ENCODE measurements at places on chromosomes 6 and 20.
A peak's percentile ranks its signal among the peaks of the same experiment; 100 is the strongest.

GRCh38 chr6:41638002-41638934 is at the start of gene MDFI:
Gene MDFI (plus strand): TSS chr6:41638468. CDS start chr6:41638750, 282 bp downstream.
- no peak for DNase-seq

DNA sequence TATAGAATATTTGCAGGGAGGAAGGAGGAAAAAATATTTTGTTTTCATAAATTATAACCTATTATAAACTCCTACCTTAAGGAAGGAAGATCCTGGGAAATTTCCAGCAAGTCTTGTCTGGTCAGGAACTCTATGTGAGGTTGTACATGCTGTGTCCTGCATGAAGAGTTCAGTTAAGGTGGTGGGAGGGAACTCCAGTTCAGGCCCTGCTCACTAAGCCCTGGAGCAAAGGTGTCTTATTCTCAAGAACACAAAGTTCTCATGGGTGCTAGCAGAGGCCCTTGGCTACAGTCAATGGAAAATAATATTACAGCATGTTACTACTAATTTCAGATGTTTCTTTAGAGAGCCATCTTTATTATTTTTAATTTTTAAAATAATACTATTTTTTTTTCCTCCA is 3.8 kb upstream of the OGFRL1 start:
- DNase-seq: no peak

GRCh38 chr6:170416303-170416702 is 109.7 kb downstream of the FAM120B start:
- DNase-seq: no peak

DNA sequence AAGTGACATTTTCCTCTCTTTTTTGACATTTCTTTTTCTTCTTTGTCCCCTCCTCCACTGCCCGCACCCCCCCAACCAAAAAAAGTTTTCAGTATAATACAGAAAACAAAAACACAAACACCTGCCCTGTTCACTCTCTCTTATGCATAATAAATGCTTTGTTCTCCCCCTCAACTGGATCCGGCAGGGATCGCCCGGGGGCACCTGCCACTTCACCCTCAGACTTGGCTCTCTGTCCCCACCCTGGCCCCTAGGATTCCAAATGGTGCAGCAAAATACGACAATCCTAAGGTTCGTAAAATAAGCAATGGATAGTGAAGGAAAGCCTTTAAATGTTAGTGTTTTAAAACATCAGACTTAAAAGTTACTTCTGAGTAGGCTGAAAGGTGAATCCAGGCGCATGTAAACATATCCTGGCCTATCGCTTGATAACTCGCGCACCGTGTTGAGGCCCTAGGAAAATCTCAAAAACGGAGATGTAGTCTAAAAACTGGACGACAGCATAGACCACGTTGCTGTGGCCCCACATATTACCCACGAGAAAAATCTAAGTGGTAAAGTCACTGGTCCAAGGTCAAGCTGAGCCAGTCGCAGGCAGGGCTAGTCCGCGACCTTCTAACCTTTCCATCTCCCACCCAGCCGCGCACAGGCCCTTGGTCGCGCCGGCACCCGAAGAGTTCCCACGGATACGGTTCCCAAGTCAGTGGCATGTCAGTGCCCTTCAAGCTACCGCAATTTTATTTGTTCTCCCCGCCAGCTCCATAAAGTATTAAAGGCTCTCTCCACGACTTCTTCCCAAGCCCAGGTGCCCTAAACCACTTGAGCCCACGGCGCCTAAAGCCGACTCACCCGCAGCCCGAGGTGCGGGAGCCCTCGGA is 130.8 kb downstream of the OGFRL1 start:
- DNase-seq: peak; percentile 44

DNA sequence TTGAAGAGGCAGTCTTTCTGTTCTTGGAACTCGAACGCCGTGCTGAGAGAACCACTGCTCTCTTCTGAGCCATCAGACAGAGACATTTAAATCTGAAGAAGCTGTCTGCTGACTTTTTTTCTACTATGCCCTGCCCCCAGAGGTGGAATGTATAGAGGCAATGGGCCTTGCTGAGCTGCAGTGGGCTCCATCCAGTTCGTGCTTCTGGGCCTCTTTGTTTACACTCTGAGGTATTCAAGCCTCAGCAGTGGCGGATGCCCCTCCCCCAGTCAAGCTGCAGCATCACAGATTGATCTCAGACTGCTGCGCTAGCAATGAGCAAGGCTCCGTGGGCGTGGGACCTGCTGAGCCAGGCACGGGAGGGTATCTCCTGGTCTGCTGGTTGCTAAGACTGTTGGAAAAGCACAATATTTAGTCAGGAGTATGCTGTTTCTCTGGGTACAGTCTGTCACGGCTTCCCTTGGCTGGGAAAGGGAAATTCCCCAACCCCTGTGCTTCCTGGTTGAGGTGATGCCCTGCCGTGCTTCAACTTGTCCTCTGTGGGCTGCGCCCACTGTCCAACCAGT is 526.8 kb downstream of the CD109 start:
- no peak for DNase-seq

DNA sequence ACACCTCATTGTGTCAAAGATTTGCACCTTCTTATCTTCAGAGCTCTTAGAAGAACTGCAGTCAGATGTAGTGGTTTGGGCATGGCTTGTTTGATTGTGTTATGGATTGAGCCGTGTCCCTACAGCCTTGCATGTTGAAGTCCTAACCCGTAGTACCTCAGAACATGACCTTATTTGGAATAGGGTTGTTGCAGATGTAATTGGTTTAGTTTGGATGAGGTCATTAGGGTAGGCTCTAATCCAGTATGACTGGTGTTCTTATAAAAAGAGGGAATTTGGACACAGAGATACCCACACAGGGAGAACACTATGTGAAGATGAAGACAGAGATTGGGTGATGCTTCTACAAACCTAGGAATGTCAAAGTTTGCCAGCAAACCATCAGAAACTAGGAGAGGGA is 35.4 kb upstream of the PHACTR2 start:
- no peak for DNase-seq

GRCh38 chr20:50133474-50134217 is 19.9 kb downstream of the PEDS1 start:
- DNase-seq: no peak

DNA sequence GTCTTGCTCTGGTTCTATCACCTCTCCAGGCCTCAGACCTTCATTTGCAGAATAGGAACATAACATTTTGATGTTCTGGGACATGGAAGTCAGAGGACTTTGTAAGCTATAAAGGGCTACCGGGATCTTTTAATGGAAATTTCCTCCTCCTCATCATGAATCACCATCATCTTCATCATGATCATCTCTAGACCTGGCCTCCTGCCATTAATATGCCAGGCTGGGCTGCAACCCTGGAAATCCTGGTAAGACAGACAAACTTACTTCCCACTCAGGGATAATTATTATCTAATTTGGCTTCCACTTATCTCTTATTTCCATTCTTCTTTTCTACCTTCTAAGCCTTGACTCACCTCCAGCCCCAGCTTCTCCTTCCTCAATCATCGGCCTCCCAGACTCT is 41.0 kb upstream of the MRPS18A start:
- DNase-seq: no peak

- DNase-seq: no peak
Measured at GRCh38 chr6:28841290-28841689, 82.5 kb downstream of the TRIM27 start.

- DNase-seq: no peak
Measured at GRCh38 chr20:64242003-64242796, 13.3 kb upstream of the PCMTD2 start.

DNA sequence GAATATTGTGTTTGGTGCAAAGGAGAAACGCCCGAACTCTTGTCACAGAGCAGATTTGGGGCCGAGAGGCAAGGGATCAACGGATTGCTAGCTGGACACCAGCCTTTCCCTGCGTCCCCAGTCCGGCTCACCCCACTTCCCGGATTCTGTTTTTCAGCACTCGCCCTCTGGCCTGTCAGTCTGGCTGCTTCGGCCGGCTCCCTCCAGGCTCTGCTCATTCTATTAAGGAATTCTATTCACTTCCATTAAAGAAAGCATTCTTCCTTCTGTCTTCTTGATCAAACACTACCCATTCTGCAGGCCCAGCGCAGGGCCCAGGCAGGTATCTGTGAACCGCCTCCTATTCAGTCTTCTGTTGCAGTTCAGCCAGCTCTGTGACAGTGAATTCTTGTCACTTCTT is 91.7 kb downstream of the RNF182 start:
- DNase-seq: no peak

DNA sequence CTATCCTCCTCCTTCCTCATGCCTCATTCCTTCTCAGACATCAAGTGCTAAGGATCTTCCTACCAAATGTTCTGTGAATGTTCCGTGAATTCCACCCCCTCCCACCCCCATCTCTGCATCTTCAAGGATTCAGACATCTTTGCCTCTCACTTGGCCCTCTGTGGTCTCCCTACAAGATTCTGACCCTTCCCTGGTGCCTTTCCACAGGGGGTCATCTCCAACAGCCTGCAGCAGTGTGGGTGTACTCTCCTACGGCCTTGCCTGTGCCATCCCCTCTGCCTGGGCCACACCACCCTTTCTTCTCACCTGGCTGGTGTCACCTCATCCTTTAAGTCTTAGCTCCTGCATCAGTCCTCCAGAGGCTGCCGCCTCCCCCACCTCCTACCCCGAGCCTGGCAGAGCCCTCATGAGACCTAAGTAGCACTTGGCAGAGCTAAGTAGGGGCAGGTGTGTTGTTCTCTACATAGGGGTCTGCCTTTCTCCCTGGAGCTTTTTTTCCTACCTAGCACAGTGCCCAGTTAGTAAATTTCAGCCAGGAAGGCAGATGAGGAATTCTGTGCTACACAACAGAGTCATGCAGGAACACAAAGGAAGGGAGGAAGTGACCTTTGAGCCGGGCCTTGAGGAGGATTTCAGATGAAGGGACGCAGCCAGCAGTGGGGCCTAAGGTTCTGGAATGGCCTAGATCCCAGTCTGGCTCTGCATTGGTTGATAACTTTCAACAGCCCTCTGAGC is 43.1 kb downstream of the TM9SF4 start:
- no peak for DNase-seq

DNA sequence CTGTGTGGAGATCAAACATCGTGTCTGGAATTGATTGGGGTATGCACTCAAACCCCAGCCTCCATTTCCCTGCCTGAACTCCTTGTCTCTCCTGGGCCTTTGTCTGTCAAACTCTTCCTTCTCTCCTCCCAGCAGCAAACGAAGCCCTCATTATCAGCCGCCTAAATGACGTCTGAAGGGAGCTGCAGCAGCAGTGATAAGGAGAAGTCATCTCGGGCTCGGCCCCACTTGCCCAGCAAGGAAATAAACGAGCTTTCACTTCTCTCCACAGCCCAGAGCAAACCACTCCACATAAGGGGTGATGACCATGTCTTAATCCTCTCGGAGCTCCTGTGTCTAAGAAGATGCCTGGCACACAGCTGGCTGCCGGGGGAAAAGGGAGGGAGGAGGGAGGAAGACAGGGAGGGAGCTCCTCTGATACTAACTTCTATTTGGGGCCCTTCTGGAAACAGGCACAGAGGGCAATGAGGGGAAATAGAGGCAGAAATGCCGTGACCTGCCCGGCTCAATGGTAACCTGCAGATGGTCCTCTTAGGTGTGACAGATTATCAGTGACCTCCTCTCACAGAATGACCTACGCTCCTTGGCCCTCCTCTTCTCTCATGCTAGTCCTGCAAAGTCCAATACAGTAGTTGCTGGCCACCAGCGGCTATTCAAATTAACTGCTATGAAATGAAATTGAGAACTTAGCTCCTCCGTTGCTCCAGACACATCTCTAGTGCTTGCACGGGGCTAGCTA is 100.4 kb downstream of the PXDC1 start:
- no peak for DNase-seq

Measured in left ventricle myocardium superior (tissue), 1 donor.